ENCODE measurements at places on chromosomes 2 and 18.

GRCh38 chr2:222167762-222168161, 131.0 kb downstream of the PAX3 start:
- no peak for DNase-seq

DNA sequence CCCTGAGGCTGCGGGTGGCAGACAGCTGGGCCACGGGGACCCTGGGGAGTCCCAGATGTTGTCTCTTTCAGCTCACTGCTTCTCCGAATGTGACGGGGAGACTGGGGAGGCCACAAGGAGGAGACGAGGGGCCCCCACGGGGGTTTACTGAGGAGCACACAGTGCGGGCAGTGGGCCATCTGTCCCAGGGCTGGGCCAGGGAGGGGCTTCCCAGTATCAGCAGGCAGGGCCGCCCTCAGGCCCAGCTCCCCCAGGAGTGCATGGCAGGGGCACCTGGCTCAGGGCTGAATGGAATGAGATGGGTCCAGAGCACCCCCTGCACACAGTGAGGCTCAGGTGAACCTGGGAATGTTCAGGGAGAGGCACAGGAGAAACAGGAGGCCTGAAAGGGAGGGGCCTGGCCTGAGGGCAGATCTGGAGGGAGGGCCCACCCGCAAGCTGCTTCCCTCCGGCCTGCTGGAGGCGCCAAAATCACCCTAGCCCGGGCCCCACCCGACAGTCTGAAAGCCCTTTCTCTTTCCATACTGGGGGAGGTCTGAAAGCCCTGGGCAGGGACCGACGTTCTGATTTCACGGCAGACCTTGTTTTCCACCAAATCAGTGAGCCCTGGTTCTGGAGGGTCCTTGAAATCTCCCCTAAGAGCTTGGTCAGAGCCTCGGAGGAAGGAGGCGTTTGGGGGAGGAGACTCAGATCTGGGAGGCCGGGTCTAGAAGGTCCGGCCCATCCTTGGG, 35.5 kb upstream of the PTMA start:
- DNase-seq: no peak

DNA sequence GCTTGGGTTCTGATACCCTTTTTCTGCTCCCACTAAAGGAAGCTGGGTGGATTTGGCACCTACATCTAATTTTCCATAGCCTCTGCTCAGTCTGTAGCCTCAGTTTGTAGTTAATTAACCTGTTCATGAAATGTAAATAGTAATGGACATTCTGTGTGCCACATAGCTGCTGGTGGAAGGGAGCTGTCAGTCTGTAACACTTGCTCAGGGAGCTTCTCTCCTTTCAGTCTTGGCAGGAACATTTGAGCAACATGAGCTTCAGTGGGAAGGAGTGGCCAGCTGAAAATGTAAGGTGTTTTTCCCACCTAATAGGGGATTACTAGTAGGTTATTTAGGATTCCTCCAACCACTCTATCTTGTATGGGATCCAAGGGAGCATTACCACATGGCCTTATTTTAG, 203.4 kb downstream of the ASXL3 start:
- DNase-seq: no peak

DNA sequence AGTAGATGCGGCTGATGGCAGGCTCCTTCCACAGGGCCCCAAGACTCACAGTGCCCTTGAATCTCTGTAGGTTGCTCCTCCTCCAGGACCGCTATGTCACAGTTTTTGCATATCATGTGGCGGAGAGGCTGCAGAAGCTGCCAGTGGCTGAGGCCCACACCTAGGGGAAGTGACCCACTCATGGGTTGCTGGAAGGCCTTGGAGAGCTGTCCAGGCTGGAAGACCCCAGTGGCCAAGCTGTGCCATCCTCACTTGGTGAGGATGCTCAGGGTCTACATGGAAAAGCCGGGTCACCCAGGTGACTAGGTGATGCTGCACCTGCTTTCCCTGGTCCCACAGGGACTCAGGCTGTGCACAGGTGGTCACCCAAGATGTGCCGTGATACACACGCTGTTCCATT, 90.6 kb downstream of the SEPTIN10 start:
- no peak for DNase-seq

DNA sequence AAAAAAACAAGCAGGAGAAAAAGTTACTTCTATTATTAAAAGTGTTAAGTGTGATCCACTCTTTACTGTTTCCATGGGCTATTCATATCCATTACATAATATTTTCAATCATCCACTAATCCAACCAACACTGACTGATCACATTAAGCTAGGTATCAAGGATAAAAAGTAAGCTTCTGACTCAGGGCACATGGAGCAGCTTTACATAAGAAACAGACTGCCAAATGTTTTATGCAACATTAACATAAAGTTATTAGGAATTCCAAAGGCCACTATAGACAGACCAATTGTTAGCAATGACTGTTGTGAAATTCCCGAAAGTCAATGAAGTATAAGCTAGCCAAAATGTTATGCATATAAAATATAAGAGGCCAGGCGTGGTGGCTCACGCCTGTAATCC, 277.6 kb downstream of the ZEB2 start:
- DNase-seq: no peak

DNA sequence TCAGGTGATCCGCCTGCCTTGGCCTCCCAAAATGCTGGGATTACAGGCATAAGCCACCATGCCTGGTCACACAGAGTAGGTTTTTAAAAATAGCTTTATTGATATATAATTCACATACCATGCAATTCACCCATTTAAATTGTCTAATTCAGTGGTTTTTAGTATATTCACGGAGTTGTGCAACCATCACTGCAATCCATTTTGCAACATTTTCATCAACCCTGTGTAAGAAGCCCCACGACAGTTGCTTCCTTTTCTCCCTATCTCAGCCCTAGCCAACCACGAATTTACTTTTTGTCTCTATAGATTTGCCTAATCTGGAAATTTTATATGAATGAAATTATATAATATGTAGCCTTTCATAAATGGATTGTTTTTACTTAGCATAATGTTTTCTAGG, 266.4 kb downstream of the NAPG start:
- peak; percentile 83 for DNase-seq

DNA sequence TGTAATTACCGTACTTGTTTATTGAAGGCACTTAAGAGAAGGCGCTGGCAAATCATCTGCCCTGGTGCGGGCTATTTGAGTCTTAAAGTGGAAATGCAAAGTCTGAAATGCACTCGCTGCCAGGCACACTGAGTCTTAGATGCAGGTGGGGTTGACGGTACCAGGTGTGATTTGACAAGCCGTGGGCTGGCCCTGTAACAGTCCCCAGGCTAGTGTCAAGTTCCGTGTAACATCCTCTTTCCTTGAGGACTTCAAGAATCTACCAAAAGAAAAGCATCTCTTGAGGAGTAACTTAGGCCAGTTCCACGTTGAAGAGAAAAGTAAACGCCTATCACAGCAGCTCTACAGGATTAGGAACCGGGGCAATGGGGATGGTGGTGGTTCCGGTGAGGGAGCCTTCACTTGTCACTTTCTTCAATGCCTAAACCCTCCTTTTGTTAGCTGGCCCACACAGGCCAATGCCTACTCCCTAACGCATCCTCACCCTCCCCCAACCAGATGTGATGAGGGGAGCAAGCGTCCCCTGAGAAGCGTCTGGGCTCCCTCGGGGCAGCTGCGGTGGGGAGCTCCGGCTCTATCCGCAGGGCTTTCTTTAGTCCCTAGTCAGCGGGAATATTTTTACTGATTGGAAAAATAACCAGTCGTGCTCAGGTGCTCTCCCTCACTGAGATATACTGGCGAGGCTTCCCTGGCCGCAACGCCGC, 1.5 kb upstream of the UGP2 start:
- no peak for DNase-seq
